Left ventricle myocardium superior (tissue), 1 donor: ENCODE measurements at places on chromosomes 11 and 22. TPM values are rescaled to one million over a fixed set of nuclear protein-coding genes. Genes with fewer than 3 reads are reported as not detected.

Gene SLC5A1
- total RNA-seq = 223 TPM

Gene MMP11
- total RNA-seq = 32.3 TPM

Gene FERMT3
- 6.9 TPM for total RNA-seq

Gene MRGPRF
- 5.5 TPM for total RNA-seq

Gene CLTCL1
- total RNA-seq = 9.6 TPM

Gene FGF19
- not detected for total RNA-seq

Gene TLCD5
- total RNA-seq = 9.1 TPM

Gene C1QTNF5
- total RNA-seq = 14.4 TPM

Gene SH3BP1
- total RNA-seq = 2.7 TPM

Gene IL17REL
- total RNA-seq = not detected

Gene AMPD3
- total RNA-seq = 3.7 TPM

Gene APLNR
- 21.0 TPM for total RNA-seq

Gene CCDC15
- total RNA-seq = 0.25 TPM

Gene EMID1
- total RNA-seq = 0.40 TPM

Gene CECR2
- total RNA-seq = 7.1 TPM

Gene MUC5AC
- total RNA-seq = not detected

Gene SLC22A9
- total RNA-seq = not detected

Gene OR8K3
- not detected for total RNA-seq

Gene DUSP8
- total RNA-seq = 7.7 TPM

Gene DDX25
- total RNA-seq = not detected

Gene RIMBP3B
- total RNA-seq = 0.05 TPM

Gene TUBGCP6
- total RNA-seq = 18.4 TPM

Gene NOX4
- total RNA-seq = 1.5 TPM

Gene SLCO2B1
- total RNA-seq = 30.1 TPM

Gene MPEG1
- total RNA-seq = 13.6 TPM

Gene IL18
- 2.3 TPM for total RNA-seq

Gene SLC1A2
- 2.7 TPM for total RNA-seq

Gene AIFM3
- total RNA-seq = 0.52 TPM

Gene TSSK2
- not detected for total RNA-seq

Gene RPS19BP1
- 58.1 TPM for total RNA-seq

Gene KRTAP5-8
- not detected for total RNA-seq

Gene SAA1
- total RNA-seq = 7.1 TPM
